ENCODE measurements at places on chromosomes 4 and X.
A peak's percentile ranks its signal among the peaks of the same experiment; 100 is the strongest.

- DNase-seq, result peak; percentile 53
Measured at GRCh38 chr4:15144249-15144966, 142.1 kb downstream of the CPEB2 start.

GRCh38 chr4:77820649-77821561 is 1.7 kb upstream of the CNOT6L start:
- DNase-seq, result peak; percentile 36

DNA sequence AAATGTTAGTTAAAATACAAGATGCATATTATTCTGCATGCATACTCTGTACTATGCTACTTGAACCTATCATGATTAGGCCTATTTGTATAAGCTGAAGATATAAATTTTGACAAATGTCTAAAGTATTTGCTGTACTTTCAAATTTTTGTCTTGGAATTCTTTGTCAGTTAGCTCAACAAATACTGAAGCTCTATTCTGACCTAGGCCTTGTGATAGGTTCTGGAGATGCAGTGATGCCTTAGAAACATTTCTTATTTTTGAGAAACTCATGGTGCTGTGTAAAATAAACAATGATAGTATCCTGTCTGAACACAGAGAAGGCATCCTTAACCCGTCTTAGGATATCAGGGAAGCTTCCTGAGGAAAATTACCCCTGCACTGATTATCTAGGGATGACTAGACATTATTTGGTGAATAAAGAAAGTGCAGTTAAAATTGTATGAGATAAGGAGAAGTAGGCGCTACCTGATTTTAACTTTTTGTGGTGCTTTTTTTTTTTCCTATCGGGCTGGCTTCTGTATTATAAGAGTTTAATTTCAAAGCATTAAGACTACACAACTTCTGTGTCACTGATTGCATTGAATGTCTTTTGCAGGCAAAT is 43.4 kb downstream of the MOB1B start:
- DNase-seq, result no peak

GRCh38 chrX:72126048-72126415 is 5.7 kb downstream of the RTL5 start:
- no peak for DNase-seq

GRCh38 chr4:85632981-85633380 is 158.0 kb downstream of the ARHGAP24 start:
- peak; percentile 96 for DNase-seq

DNA sequence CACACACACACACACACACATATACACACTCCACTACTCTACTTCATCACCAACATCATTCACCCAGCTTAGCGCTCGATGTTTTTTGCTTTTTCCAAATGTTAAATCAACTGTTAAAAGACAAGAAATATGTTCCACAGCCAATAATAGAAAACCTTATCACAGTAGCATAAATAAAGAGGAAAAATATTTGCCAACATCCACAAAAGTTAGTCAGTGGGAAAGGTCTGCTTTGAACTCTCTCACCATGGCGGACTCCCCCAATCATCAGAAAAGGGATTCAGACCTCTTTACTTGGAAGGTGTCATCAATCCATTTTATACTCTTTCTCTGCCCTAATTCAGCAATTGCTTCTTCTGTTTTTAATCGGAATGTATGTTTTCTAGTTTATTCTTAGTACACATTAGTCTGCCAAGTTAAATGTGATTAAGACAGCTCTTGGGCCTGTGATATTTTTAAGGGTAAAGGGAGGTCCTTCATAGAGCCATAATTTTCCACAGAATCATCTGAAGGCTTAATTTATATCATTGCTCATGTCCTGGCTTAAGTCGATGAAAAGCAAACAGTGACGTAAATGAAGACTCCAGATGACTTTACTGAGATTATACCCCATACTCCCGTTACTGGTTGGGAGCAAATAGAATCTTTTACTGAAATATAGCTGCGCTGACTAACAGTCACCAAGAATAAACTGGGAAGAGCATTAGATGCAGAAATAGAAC is 29.7 kb upstream of the LGI2 start:
- no peak for DNase-seq

DNA sequence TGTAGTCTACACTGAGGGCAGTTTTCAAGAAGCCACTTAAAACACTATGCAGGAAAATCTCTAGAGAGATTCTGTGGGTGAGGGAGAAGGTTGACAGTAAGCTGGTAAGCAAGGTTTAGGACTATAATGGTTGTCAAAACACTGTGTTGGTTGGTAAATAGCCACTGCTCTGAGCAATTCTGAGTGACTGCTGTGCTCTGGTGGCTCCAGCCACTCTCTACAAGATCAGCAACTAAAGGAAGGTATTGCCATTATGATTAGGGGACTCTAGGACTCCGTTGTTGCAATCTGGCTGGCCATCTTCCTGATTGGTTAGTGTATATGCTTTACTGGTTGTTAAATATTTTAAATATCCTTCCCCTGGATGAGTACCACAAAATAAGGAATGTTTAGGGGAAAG is 5.5 kb upstream of the FAM47E start:
- no peak for DNase-seq

DNA sequence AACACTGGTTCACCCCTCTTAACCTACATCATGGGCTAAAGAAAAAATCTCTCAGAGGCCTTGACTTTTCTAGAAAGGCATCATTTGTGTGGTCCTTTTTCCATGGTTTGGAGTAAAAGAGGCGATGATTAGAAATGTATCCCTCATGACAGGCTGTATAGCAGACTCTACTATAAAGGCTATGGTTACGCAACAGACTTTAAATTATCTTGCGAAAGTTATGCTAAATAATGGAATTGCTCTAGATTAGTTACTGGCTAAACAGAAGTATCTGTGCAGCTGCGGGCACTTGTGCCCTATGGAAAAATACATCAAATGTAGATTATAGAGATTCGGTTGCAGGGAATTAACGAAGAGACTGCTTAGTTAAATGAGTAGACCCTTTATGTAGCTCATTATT is 101.6 kb downstream of the TMEM47 start:
- no peak for DNase-seq

DNA sequence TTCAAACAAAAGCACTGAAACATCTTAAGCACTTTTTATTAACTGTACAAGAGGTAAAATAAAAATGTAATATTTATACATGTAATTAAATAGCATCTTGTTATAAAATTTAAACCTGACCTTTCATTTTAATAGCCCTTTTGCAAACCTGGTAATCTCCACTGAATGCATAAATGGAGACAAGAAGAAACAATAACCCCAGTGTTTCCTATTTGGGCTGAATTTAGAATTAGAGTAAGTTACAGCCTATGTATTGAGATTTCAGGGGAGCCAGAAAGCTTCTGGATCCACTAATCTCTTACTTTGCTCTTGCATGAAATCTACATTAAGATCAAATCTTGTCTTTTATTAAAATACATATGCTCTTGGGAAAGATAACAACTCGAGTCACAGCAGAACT is 261.8 kb downstream of the ADGRL3 start:
- no peak for DNase-seq

DNA sequence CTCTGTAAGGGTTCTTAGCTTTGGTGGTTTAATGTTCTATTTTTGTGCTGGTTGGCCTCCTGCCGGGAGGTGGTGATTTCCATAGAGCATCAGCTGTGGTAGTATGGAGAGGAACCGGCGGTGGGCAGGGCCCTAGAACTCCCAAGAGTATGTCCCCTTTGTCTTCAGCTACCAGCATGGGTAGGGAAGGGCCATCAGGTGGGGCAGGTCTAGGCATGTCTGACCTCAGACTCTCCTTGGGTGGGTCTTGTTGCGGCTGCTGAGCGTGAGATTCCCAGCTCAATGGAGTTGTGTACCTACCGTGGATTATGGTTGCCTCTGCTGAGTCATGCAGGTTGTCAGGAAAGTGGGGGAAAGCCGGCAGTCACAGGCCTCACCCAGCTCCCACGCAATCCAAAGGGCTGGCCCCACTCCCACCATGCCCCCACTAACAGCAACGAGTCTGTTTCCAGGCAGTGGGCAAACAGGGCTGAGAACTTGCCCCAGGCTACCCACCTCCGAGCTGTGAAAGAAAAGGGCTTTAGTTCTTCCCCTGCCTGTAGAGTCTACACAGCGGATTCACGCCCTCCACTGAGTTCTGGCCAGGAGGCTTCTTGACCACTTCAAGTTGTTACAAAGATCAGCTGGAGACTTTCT is 235.9 kb downstream of the RPA4 start:
- DNase-seq, result no peak

DNA sequence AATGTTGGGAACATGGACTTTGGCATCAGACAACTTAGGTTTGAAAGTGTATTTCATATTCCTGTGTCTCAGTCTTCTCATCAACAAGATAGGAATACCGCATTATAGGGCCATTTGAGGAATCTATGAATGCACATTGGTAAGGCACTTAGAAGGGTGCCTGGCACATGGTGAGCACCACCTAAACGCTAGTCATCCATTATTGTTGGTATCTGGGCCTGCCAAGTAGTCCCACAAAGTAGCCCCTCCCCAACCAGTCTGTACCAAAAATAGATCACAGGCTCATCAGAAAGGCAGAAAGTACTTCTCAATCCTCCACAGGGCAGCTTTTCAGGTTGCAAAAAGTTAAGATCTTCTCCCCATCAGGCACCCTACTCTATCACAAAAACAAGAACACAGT is 162.3 kb upstream of the KLF3 start:
- DNase-seq, result no peak

DNA sequence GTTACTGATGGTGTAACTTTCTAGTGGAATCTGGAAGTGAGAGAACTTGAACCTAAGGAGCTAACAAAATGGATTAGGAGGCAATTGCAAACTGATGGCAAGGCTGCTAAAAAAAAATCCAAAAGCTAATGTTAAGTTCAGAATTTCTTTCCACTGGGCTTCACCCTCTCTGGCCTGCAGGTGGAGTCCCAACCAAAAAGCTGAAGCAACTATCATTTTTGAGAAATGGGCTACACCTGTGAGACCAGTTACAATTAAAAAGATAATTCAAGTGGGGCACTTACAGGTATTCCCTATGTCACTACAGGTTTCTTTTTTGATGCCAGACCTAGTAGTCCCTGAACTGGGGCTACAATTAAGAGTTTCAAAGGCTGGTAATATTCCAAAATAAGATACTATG is 142.1 kb upstream of the FTHL17 start:
- no peak for DNase-seq

- no peak for DNase-seq
Measured at GRCh38 chr4:125529071-125529470, 214.3 kb downstream of the FAT4 start.

DNA sequence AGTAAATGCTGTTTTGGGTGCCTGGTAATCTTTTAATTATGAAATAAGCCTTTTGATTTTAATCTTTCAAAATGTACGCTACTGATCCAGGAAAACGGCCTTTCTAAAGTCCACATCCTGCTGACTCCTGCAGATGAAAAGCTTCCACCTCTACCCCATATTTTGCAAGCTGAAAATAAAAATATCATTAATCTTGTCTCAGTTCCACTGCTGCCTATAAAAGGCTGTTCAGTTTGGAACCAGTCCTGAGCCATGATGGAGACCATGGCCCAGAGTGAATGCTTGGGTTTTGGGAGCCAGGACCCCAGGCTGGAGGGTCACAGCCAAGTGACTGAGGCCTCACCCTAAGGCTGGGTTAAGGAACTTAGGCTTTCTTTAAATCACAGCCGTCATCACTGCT is 110.8 kb downstream of the AFF1 start:
- no peak for DNase-seq

DNA sequence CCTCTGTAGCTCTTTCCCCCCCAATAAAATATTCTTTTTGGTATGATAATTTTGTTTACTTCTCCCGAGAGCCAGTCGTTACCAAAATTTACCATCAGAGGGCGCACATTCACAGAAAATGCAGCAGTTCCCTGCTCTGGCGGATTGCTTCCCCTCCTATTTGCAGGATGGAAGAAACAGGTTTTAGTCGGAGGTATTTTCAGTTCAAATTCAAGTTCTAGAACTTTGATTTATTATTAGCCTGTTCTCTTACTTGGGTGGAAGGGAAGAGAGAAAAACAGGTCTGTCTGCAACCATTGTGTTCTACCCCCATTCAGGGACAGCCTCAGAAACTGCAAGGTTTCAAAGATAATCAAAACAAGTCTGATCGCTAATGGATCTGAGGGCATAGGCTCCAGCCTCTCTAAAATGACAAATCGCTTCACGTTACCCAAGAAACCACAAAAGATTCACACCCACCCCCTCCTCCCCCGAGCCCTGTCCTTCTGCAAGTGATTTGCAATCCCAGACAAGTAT is 263.8 kb upstream of the RPS6KA3 start:
- DNase-seq, result peak; percentile 81

- no peak for DNase-seq
Measured at GRCh38 chrX:12906046-12906761, at the start of gene TLR8. Gene TLR8, plus strand, starts transcription at chrX:12906620. Its CDS starts 87 bp downstream, at chrX:12906707.

- DNase-seq, result no peak
Measured at GRCh38 chr4:141417387-141417786, 196.7 kb downstream of the ZNF330 start.

- DNase-seq, result no peak
Measured at GRCh38 chr4:53646795-53647194, 55.5 kb upstream of the LNX1 start.

- DNase-seq, result no peak
Measured at GRCh38 chrX:139156356-139156755, 374.2 kb upstream of the F9 start.

DNA sequence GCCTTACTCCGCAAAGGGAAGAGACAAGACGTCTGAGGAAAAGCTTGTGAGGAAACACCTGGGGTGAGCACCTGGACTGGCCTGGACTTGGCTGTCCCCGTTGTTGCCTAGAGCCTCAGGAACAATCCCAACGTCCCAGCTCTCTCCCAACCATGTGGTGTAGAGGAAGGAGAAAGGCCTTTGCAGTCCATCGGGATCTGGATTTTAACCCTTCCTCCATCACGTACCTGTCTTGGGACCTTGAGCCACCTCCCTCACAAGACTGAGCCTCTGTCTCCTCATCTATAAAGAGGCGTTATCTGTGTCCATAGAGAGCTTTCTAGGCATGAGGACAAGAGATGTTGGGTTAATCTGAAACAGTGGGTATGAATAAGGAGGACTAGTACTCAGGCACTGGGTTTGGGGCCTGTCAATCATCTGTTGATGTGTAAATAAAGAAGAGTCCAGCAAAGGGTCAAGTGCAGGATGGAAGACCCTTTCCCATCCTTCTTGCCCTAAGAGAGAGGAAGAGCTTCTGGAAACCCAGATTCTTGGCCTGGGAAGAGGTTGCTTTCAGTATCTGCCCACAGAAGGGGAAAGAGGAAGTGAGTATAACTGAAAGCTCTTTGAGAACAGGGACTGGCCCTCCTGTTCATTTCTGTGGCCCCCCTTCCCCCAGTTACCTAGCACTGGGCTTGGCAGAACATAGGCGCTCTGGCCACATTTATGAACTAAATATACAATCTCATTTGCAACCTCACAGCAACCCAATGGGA is 137.1 kb downstream of the PJA1 start:
- no peak for DNase-seq
